Stimulated activated CD8-positive, alpha-beta memory T cell treated with anti-CD3 and anti-CD28 coated beads, Interleukin-12 subunit alpha, Interleukin-12 subunit beta, amount 100 ng/mL, for 4 hours (primary cell): ENCODE measurements at places on chromosomes 5 and 9.

DNA sequence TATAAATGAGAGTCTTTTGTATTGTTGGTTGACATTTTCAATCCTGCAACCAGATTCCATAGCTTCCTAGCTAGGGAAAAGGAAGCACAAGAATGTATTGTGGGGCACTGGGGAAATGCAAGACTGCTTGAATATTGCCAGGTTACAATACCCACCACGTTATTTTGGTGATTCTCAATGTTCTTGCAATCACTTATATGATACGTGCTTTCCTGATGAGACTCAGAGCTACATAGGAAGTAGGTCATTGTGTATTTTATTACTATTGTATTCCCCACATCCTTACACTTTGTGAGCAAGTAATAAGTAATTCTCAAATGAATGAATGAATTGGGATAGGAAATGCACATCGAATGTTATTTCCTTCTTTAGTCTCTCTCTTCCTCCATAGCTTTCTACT, 217.1 kb upstream of the CD180 start:
- no peak for DNase-seq

GRCh38 chr5:40909264-40909663, at the start of gene C7:
Gene C7, plus strand, starts transcription at chr5:40909497. Its CDS starts 114 bp downstream, at chr5:40909611.
- DNase-seq, result no peak

GRCh38 chr9:117135501-117136098, 279.3 kb downstream of the ASTN2 start:
- no peak for DNase-seq

- no peak for DNase-seq
These were observed 24.6 kb upstream of the GLIS3 start for GRCh38 chr9:4324513-4324912.

DNA sequence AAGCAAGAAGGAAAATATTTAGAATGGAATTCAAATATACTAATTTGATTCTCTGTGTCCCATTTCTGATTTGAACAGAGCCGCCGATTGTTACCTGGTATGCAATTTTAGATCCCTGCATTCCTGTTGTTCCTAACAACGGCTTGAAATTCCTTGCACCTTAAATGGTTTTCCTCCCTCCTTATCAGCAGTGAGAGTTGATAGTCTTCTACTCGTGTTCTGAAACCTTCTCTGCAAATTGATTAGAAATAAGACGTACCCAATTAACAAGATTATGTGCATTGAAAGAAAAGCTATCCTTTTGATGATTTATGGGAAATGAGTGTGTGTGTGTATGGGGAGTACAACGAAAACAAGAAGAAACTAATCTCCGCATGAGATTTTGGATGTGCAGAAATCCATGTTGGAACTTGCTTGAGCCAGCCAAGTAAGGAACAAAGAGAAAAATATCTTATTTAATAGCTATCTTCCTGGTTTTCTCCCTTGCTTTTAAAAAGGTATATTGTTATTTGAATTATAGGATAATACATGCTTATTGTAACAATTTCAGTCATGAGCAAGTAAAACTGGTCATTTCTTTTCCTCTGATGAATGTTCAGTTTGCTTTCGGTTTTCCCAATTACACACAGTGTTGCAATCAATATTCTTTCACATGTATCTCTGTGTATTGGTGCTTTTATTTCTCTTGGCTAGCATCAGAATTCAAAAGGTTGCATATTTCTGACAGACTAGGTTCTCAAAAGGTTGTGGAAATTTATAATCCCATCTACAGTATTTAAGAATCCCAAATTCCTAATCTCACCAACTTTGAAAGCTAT, 211.1 kb upstream of the ACTBL2 start:
- no peak for DNase-seq

- DNase-seq, result no peak
These were observed 216.2 kb downstream of the ENC1 start for GRCh38 chr5:74424162-74424868.

- no peak for DNase-seq
These were observed 14.3 kb upstream of the FREM1 start for GRCh38 chr9:14924230-14925219.

DNA sequence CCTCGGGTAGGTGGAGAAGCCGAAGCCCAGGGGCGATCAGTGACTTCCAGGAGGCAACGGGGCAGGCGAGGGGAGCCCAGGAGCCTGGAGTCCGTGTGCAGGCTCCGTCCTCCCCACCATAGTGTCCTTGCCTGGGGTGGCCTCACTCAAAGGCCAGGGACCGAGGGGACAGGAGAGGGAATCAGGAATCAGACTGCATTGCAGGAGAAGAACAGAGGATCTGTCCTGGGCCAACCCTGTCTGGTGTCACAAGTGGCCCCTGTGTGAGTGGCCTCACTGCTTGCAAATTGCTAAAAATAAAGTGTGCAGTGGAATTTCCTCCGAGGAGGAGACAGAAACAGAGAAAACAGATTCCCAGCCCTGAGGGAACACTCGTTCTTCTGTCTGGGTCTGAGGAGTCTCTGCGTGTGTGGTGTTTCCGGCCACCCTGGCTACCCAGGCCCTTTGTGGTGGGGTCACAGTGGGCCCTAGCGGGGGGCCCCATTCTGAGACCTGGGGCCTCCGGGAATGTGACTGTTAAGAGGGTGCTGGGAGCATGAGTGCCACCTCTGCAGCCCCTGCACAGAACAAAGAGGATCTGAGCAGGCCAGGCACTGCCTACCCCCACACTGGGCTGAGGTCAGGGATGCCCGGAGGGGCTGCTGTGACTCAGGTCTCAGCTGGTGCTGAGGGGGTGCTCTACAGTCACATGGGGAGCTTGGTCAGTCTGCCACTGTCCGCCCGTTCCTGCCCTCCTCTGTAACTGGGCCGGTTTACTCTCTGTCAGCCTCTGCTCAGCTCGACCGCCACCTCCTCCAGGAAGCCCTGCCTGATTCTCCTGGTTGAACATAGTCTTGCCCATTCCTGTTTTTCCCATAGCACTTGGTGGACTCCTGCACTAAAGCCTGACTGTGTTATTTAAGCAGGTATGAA, 7.4 kb downstream of the TRAF1 start:
- DNase-seq, result no peak

DNA sequence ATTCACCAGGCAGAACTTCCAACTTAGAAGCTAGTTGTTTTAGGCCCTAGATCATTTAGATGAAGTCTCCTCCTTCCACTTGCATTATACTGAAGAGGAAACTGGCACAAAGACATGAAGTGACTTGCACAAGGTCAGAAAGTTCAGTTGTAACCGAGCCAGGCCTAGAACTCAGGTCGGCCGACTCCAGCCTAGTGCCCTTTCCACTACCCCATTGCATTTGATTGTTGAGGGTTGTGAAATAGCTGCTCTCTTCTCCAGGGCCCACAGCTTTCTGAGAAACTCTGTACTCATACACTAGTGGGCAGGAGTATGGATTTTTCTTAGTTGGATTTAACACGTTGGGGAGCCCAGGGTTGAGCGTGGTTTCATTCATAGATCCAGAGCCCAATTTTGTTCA, 5.6 kb downstream of the ZNF462 start:
- no peak for DNase-seq
